ENCODE measurements at places on chromosomes 3 and 15.
A peak's percentile ranks its signal among the peaks of the same experiment; 100 is the strongest.

- DNase-seq = no peak
Measured at GRCh38 chr15:89178307-89178977, 42.9 kb downstream of the RLBP1 start.

DNA sequence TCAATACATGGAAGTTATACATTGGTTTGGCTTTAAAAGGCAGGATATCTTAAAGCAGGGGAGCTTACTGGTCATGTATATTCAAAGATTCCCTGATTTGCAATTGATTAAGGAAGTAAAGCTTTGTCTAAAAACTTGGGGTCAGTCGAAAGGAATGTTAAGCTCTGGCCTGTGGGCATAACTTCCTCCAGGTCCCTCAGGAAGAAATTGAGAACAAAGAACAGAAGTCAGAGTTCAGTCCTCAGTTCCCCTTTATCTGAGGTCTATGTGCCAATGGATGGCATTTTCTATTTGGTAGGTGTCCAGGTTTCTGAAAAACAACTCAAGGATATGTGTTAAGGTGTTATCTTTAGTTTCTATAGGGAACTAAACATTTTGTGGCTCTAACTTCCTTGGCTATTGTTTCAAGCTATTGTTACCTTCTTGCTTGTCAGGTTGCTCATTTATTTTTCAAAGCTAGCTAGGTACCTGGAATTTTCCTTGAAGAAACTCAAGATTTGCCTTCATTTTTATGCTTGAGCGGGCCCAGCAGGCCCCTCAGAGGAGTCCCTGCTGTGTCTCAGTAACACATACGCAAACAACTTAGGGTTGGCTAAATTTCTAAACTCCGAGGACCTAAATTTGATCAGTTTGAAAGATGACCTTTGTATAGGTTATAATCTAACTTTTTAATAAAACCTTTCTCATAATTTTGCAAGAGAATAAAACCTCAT, 135.0 kb upstream of the UBE2E2 start:
- DNase-seq = no peak

DNA sequence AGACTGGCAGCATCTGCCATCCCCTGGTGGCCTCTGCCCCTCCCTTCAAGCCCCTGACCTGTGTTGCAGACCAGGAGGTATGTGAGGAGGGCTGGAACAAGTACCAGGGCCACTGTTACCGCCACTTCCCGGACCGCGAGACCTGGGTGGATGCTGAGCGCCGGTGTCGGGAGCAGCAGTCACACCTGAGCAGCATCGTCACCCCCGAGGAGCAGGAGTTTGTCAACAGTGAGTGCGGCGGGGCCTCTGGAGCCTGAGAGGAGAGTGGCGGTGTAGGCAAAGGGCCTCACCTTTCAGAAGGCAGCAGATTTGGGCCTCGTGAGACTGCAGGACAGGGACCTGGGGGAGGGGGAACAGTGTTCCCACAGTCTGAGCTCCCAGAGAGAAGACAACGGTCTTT, 24.0 kb downstream of the HAPLN3 start:
- no peak for DNase-seq

DNA sequence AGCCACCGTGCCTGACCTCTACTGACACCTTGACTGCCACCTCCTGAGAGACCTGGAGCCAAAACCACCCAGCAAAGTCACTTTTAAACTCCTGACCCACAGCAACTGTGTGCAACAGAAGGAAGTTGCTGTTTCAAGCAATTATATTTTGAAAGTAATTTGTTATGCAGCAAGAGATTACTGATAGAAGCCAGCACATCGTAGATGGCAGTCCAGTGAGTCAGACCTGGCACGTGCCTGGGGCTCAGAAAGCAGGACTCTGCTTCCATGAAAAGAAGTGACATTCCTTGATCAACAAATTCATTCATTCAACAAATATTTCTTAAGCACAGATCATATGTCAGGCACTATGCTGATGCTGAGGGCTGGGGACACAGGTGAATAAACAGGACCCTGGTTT, 5.7 kb upstream of the CSPG4 start:
- DNase-seq = no peak

- no peak for DNase-seq
Measured at GRCh38 chr3:129572603-129573002, 29.6 kb downstream of the H1-8 start.

- no peak for DNase-seq
Measured at GRCh38 chr15:31869686-31870307, 160.5 kb upstream of the CHRNA7 start.

GRCh38 chr3:43406643-43407023, 120.3 kb downstream of the SNRK start:
- DNase-seq = no peak

DNA sequence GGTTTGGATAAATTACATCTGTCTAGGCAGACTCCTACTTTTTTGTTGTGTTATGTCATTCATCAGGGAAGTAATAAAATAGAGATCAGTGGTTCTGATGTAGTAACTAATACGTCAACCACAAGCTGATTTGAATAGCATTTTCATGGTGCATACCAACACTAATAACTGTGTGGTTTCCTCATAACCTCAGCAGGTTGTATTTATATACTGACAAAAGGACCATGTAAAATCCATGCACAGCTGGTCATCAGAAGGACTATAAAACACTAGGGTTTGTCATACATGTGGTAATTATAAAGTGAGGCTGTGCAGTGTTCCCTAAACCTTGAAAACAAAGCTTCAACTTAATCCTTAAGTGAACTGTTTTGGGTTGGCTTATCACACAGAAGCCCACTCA, 216.8 kb upstream of the RBMS3 start:
- no peak for DNase-seq

- peak; percentile 40 for DNase-seq
Measured at GRCh38 chr15:73982222-73982962, 9.7 kb downstream of the STOML1 start.

DNA sequence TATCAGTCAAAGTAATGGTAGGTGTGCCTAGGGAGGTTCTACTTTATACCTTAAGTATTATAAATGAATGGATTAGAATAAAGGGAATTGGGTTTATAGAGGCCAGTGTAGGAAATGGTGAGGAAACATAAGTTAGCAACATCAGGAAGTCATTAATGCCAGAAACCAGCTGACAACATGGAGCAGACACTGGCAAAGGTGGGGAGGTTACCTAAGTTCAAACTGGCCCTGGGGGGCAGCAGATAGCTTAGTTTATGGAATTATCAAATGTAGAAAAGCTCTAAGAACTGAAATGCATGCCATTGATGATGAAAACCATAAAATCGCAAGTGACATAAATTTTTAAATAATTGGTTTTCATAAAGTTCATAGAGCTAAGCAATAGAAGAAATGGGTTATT, 498.6 kb downstream of the NAALADL2 start:
- no peak for DNase-seq

DNA sequence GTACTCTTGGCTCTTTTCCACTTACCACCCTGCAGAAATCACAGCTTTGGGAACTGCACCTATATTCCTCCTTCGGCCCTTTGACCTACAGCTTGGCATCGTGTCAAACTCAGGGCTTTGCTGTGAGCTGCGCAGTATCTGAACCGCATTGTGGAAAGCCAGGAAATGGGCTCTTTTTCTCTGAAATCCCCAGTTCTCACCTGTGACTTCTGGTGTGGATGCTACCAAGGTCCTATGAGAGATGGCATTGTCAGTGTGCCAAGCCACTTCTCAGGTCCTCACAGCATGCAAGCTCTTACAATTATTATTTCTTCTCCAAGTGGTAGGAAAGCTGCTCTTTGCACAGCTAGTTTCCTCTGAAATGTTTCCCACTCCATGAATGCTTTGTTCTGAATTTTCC, 450.6 kb upstream of the TBL1XR1 start:
- DNase-seq = no peak

GRCh38 chr15:101046826-101047225, 127.7 kb downstream of the LRRK1 start:
- no peak for DNase-seq

DNA sequence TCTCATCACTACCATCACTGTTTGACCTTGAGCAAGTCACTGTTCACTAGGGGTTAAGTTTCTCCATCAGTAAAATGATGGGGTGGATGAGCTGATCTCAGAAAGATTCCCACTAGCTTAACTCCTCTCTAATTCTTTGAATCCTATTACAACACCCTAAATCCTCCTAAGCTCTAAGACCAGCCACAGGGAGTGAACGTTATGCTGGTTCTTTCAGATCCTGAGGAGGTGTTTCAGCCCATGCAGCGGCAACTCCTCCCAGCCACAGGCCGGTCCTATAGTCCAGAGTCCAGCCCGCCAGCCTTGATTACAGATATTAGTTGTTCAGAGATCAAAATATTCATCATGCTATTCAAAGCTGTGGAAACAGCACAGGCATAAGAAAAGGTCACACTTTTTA, 15.1 kb downstream of the MB21D2 start:
- DNase-seq = no peak

DNA sequence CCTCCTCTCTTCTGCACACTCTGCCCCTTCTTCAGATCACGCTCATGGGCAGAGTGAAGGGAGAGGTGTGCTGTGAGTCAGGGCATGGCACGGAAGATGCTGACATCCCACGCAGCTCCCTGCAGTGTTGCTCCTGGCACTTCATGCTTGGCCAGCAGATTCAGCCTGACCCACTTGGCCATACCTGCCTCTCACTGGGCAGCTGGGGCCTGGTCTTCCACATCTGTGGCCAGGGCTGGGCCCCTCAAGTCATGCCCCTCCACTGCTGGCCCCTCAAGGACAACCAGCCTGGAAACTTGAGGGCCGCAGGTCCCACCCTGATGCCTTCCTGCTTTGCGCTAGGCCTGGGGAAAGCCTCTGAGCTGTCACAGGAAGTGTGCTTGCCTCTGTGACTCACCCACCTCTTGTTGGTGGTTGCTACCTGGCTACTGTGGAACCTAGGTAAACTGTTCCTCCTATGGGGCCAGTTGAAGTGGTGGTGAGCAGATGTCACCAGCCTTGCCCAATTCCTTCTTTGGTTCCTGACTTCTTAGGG, 48.7 kb downstream of the BSN start:
- peak; percentile 56 for DNase-seq

DNA sequence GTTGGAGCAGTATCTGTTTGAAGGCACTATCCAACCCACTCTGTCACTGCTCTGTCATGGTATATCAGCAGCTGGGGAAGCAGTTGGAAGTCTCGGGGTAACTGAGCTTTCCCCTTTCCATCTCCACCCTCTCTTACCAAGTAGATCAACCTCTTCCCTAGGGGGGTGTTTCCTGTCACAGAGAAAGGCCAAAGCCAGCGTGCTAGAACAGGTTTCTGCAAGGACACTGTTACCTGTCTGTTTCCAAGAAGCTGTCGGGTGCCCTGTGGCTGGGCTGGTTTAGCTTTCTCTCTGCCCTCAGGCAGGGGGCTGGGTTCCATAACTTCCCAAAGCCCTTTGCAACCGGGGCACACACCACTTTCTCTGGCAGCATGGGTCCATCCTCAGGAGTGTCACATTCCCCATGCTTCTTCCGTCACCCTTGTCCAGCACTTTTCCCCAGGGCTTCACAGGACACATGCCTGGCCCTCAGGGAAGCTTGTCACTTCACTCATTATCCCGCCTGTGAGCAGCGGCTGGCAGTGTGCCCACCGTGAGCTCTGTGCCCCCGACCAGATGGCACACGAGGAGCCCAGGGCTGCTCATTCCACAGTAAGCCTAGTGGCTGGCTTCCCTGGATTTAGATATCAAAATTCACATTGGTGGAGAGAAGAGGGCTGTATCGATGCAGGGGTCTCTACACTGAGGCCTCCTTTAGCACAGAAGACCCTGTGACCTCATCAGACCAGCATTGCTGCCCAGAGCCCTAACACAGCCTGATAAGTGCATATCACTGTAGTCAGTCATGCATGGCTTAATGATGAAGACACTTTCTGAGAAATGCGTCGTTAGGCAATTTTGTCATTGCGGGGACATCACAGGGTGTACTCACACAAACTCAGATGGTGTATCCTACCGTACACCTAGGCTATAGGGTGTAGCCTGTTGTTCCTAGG, 205.8 kb downstream of the SLCO3A1 start:
- DNase-seq = no peak

DNA sequence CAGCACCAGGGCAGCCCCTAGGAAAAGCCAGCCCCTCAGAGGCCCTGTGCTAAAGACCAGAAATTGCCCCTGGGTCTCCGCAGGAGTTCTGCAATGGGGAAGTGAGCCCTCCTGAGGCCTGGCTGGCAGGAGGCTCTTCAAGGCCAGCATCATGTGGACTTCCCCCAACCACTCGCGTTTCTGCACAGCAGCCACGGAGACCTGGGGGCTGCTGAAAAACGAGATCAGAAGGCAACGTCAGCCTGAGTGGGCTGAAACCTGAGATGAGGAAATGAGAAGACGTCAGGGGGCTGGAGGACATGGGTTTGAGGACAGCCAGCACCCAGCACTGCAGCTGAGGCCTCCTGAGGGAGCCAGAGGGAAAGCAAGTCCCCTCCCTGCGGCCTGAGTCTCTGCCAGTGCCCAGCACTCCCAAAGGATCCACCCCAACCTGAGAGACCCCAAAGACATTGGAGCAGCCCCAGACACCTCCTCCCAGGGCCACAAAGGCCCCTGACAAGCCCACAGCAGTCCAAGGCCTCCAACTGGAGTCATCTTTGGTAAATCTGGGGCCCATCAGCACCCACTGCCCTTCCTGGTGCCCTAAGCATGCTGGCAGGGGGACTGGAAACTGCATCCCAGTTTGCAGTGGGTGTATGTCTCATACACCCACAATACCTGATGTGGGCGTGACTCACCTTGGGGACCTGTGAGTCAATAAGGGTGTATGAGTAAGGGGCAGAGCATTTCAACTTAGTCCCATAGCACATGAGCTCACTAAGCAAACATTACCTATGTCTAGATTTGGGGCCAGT, 29.2 kb upstream of the CYP11A1 start:
- DNase-seq = peak; percentile 42

DNA sequence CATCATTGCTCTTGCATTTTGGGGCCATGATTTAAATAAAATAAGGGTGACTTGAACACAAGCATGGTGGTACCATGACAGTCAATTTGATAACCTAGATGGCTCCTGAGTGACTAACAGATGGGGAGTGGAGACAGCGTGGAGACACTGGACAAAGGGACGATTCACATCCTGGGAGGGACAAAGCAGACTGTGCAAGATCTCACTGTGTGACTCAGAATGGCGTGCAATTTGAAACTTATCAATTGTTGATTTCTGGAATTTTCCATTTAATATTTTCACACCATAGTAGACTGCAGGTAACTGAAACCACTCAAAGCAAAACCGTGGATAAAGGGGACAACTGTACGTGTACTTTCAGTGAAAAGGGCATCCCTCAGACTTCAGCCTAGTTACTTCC, 25.5 kb downstream of the MCCC1 start:
- no peak for DNase-seq

DNA sequence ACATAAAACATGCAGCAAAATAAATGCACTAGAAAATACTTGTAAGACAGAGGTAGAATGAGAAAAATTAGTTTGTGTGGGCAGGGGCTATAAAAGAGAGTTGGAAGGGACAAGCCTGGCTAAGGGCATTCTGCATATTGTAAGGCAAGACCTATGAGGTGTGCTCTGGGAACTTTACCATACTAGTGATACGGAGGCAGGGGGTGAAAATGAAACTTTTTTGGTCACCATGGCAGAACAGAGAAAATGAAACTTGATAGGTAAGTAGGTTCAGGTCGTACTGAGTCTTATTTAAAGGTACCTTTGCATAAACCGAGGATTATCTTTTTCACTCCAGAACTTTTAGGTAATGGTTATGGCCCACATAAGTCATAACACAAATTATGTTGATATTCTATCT, 74.7 kb upstream of the ACKR4 start:
- no peak for DNase-seq

GRCh38 chr3:67946436-67946835, 292.0 kb upstream of the SUCLG2 start:
- no peak for DNase-seq

GRCh38 chr15:93372865-93373223, 283.8 kb upstream of the RGMA start:
- DNase-seq = no peak

Measured in activated CD4-positive, alpha-beta T cell treated with anti-CD3 and anti-CD28 coated beads, Interleukin-2, amount 50 U/mL, for 4 hours (primary cell).